ENCODE measurements at places on chromosomes 2 and 18.

DNA sequence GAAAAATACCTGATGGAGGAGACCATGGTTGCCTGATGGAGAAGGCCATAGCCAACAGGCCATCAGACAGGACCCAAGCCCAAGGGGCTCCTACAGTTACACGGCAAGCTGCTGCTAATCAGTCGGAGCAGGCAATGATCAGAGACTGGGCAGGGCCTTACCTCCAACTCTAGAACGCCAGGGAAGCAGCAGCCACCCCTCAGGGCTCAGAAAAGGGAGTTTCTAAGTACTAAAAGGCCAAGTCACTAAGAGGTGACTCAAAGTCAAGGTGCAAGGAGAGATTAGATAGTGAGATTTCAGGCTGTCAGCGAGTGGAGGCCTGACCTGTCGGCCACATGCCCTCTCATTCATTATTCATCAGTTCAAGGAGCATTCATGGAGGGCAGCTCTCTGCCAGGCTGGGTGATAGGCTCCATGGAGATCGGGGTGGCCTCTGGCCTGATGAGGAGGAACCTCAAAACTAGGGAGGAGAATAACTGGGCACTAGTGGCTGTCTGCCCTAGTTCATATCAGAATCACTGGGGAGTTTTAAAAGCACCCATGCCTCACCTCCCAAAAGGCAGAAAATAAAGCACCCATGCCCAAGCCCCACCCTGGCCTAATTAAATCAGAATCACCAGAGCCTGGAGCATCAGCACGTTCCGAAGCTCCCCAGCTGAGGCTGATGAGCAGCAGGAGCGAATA lies 3.6 kb downstream of the VIL1 start:
- DNase-seq = no peak

DNA sequence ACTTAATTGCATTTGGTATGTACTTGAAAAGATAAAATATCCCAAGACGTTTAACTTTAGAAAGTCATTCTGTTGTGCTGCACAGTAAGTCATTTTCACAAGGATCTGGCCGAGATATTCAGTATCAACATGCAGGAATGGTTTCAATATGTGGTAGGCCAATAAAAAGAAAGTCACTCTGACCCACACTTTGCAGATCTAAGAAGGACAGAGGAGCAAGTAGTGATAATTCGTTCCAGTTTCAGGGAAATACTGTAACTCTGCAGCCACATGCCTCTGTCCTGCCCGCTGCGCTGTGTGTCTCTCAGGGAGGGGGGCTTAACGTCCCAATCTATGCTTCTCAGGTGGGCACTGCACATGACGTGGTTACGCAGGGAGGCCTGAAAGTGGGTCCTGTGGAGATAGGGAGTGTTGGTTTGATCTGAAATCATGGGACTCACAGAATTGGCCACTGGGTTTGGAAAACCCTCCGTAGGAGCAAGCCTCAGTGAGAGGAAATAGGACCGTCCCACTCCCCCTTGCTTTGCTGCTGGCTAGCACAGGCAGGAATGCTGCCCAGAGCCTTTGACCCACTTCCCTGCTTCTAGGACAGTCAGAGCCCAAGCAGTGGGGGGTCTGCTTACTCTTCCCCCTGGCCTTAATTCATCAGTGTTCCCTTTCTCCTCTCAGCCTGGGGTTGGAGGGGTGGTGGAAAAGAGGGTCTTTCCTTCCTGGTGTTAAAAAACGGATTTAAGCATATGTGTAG lies 314.7 kb upstream of the SPRED2 start:
- DNase-seq = peak; percentile 79

GRCh38 chr2:217325816-217326215 lies 466.0 kb upstream of the TNP1 start:
- no peak for DNase-seq

DNA sequence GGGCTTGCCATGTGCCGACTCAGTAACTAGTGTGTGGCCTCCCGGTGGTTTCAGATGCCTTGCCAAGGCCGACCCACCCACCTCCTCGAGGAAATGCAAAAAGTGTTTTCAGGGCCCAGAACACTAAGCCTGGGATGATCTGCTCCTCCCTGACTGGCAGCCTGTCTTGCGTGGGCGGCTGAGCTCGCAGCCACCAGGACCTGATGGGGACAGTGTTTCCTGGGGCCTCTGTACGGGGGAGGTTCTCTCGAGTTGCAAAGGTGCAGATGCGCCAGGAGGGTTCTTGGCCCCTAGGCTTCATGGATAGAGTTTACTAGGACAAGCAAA lies 85.2 kb downstream of the GLI2 start:
- DNase-seq = peak; percentile 92

- no peak for DNase-seq
These were observed 11.0 kb downstream of the TANK start for GRCh38 chr2:161170958-161171932.

Data from MG63 (cell line).